Prostate gland (tissue), 2 donors: ENCODE measurements at places on chromosomes 16 and 17.

DNA sequence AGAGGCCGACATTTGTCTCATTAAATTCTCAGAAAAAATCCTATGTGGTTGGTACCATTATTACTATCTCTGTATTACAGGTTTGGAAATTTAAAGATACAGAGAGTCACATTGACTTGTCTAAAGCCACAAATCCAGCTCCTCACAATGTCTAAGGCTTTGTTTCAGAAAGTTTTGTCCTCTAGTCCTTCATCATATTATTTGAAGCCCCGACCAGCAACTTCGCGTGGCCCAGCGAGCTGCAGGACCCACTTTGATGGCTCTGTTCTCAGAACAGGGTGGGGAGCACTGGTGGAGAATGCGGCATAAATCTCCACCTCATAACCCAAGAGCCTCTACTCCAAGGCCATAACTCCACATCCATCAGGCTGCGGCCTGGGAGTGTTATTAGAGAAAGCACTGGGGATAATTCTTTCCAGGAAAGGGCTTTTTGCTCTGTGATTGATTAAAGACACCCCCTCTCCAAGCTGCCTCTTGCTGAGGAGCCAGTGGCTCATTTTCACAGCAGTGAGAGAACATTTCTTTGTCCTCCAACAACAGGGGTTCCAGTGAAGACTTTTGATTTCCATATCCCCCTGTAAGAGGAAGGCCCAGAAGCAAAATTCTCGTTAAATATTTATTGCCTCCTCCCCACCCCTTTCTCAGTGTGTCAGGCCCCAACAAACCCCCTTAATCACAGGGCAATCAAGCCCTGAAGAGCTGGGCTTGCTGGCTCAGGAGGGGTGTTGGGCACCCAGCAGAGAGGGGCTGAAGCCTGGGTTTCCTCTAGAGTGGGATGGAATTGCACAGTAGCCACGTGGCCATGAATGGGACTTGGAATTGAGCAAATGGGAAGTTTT lies 113.7 kb upstream of the CDH11 start:
- no peak for DNase-seq

GRCh38 chr16:24364596-24364995 lies 108.5 kb downstream of the CACNG3 start:
- no peak for DNase-seq

- no peak for DNase-seq
These were observed 54.9 kb downstream of the RGS9 start for GRCh38 chr17:65191811-65192740.

- peak; percentile 96 for DNase-seq
These were observed at the start of gene CBX4 for GRCh38 chr17:79839356-79840268. CBX4 (minus strand) TSS chr17:79839440; CDS start chr17:79839251, 189 bp downstream.

GRCh38 chr16:58102665-58103392 lies 26.4 kb downstream of the CFAP20 start:
- no peak for DNase-seq

GRCh38 chr16:82748026-82748425 lies 121.3 kb downstream of the CDH13 start:
- no peak for DNase-seq

DNA sequence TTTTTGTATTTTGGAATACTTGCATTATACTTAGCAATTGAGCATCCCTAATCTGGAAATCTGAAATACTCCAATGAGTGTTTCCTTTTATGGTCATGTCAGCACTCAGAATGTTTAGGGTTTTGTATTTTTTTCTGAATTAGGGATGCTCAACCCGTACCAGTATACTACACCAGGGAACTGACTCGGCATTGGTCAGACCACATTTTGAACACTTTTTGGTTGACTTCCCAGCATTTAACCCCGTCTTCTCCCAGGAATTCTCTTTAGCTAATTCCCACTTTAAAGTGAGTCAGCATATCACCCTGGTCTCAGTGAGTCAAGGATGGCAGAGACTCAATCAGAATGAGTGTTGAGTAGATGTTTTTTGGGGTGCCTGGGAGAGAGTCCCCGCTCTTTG lies 177.9 kb downstream of the SPECC1 start:
- no peak for DNase-seq

GRCh38 chr17:55320594-55321426 lies 56.0 kb downstream of the HLF start:
- peak; percentile 95 for DNase-seq

DNA sequence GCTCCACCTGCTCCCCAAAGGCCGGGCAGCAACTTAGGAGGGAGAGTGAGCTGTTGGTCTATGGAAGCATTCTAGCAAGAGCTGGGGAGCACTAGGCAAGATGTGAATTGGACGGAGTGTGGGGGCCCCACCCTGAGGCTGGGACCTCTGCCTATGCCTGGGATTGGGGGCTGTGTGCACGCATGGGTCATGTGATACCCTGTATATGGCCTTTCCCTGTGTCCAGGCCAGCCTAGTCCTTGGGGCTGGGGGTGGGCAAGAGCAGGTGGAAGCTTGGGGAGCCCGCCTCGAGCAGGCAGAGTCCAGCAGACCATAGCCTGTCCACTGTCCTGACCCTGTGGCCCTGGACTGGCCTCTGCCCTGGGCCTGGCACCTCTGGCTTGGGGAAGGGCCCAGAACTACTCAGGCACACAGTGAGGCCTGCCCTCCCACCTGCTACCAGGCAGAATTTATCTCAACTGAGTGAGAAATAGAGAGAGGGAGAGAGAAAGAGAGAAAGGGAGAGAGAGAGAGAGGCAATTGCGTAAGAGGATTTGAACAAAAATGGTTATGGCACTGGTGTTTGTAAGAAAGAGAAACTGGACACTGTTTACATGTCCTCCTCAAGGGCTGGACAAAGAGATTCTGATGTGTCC lies 19.1 kb downstream of the PDP2 start:
- no peak for DNase-seq

- no peak for DNase-seq
These were observed 5.6 kb downstream of the FBRS start for GRCh38 chr16:30663820-30664219.

GRCh38 chr16:86011532-86011931 lies 112.6 kb downstream of the IRF8 start:
- DNase-seq, result no peak

DNA sequence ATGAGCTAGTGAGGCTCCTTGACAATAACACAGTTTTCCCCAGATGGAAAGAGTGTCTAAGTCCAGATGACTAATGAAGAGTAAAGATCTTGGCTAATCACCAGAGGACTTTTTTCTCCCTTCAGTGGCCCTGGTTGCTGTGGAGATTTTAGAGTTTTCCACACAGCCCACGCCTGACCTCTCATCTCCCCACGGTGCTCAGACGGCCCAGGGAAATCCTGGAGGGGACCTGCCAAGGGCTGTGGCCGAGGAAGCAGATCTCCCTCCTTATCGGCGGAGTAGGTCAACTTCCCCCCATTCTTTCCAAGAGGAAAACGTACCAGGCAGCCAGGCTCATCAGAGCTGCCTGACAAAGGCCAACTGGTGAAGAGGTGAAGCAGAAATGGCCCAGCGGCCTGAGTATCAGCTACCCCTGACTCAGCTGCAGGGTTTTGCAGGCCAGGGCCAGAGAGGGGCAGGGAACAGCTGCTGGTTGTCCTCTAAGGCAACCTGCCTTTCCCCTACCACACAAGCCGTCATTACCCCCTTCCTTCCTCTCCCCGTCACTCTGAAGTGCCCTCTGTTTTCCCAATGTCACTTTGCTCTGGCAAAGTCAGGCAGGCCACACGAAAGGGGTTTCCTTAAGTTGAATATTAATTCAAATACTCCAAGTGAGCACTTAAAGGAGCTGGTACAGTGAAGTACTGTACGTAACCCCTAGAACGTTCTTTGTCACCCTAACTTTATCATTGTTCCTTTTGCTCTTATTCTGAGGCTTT lies 140.2 kb upstream of the ADAMTS18 start:
- DNase-seq, result no peak

DNA sequence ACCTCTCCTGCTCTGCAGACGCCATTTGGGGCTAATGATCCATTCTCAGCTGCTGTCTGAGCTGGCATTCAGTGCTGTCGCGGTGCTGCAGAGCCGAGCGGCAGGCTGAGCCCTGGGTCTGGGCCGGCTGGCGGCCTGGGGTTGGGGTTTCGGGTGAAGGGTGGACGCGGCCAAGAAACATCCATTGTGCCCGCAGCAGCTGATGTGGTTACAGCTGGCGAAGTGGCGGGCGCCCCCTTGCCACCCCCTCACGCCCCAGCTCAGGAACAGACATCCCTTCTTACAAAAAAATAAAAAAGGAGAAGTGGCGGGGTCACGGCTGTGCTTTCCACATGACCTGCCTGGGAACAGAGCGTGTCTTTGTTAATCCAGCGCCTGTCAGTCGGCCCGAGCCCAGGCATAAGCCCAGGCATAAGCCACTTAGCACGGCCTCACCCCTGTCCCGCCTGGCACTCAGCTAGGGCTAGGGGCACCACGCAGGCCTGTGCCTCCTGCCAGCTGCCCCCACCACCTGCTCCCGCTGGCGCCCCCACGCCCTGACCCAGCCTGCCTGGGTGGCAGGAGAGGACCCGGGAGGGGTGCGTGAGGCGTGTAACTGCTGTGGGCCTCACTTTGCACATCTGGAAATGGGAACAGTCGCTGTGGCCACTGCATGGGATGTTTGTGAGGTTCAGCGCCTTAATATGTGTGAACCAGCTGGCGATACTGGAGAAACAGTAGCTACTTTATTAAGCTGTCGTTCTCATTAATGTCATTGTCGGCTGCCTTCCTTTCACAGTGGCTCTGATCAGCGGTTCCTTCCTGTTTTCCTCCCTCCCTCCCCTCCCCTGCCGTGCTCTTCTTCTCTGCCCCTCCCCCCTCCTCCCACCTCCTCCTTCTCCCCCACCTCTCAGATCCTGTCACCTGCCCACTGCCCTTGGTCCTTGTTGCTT lies 197.7 kb upstream of the CIBAR2 start:
- DNase-seq, result no peak

GRCh38 chr16:75566758-75567255 lies 628 bp downstream of the GABARAPL2 start:
- no peak for DNase-seq

DNA sequence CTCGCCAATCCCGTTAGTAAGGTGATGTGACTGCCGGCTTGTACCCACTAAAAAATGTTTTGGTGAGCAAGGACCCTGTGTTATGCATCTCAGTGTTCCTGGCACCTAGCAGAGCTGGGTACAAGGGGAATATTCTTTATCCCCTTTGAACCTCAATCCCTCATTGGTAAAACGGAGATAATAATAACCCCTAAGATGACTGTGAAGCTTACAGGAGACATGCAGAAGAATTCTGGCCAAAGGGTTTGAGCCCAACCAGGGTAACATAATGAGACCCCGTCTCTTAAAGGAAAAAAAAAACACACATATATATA lies 896 bp downstream of the GGA2 start:
- no peak for DNase-seq

DNA sequence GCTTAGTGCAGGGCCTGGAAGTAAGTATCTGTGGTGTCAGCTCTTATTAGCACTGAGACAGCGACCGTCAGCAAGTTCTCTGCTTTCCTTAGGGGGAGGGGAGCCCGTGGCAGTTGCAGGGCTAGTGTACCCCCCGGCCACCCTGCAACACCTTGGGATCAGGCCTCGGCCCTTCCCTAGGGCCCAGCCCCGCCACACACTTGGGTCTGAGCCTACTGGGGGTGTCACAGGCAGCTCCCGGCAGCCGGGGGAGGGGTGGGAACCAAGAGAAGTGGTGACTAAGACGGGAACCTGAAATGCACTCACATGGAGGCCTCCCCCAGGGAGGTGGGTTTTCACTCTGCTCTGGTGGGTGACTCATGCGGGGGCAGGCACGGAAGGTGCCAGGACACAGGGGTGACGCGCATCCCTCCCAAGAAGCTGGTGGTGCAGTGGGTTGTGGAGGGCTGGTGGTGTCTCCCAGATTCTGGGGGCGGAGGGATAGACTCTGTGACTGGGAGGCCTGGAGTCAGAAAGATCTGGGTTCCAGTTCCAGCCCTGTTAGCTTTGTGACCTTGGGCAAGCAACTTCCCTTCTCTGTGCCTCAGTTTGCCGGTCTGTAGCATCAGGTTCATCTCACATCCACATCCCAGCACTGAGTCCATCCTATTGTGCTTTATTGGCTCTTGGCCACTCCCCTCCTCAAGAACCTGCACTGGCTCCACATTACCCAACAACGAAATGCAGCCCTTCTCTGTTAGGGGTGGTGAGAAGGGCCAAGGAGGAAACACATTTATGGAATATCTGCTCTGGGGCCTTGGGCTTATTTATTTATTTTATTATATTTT lies 44.5 kb downstream of the LAT start:
- no peak for DNase-seq

GRCh38 chr16:29192329-29193247 lies 207.7 kb downstream of the LAT start:
- no peak for DNase-seq

- DNase-seq, result no peak
These were observed 821 bp downstream of the SOCS7 start for GRCh38 chr17:38352245-38353085.

DNA sequence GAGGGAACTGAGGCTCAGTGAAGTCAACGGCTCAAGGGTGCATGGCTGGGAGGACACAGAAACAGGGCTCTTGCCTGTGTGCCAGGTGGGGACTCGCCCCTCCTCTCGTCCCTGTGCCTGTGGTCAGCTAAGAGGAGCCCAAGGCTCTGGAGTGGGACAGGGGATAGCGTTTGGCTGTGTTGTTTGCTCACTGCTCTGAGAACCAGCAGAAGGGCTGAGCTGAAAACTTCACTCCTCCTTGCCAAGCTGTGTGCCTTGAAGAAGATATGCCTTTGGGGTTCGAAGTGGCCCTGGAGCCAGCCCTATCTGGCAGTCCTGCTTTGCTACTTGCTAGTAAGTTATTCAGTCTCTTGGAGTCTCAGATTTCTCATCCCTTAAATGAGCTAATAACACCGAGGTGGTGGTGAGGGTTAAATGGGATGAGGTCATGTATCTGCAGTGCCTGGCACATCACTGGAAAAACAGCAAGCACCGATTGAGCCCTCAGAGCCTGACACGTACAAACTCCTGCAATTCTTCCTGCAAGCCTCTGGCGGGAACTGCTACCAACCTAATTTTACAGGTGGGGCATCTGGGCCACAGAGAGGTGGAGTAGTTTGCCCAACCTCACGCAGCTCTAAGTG lies 17.7 kb downstream of the FOXL1 start:
- no peak for DNase-seq

GRCh38 chr16:85138825-85139627 lies 26.8 kb upstream of the CIBAR2 start:
- no peak for DNase-seq

DNA sequence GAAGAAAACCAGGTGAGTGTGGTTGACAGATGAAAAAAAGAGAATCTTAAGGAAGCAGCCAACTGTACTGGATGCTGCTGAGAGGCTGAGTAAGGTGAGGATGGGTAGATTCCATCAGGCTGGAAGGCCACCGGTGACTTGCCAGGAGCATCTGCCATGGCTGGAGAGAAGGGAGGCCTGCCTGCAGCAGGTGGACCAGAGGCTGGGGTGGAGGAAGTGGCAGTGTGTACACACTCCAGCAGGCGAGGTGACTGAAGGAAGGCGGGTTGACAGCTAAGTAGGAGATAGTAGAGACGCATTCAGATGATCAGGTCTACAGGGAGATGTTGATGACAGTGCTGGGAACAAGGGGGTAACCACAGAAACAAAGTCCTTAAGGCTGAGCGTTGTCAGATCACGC lies 69.5 kb downstream of the USP43 start:
- no peak for DNase-seq

GRCh38 chr16:86874141-86874540 lies 295.8 kb downstream of the FOXL1 start:
- DNase-seq, result no peak

- DNase-seq, result no peak
These were observed 296.3 kb downstream of the HS3ST4 start for GRCh38 chr16:25988084-25988483.

GRCh38 chr17:13297183-13297582 lies 279.4 kb upstream of the ELAC2 start:
- no peak for DNase-seq

GRCh38 chr17:1267471-1267943 lies 2.7 kb upstream of the BHLHA9 start:
- DNase-seq, result no peak
